ENCODE measurements at places on chromosomes 3 and 15.

GRCh38 chr15:67838789-67839332, 984 bp downstream of the RNU6-1 start:
- no peak for DNase-seq

DNA sequence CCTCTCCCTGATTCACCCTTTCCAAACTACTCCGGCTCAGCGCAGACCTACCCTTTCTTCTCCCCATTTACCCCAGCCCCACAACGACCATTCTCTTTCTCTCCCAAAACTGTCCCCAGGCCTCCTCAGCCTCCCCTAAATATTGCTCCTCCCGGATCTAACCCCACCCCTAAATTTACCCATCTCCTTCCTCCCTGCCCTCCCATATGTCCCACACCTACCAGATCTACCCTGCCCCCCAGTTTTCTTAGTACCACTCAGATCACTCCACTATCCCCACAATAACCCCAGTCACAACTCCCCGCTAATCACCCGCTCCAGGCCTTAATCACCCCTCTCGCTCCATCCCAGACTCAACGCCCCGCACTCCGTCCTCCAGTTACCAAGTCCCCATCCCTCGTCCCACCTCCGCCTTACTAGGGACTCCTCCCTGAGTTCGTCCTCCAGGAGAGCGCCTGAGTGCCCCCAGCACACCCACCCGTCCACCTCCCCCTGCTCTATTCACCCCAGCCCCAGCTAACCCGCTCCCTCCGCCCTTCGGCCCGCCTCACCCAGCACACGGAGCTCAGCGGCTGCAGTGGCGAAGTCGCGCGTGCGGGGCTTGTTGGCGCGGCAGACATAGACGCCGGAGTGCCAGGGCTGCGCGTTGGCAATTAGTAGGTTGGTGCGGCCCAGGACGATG, 18.6 kb upstream of the IGDCC3 start:
- DNase-seq = no peak

GRCh38 chr15:68558318-68559305, 20.2 kb upstream of the CORO2B start:
- DNase-seq = no peak

GRCh38 chr3:70064194-70064779, 64.8 kb downstream of the SAMMSON start:
- no peak for DNase-seq

DNA sequence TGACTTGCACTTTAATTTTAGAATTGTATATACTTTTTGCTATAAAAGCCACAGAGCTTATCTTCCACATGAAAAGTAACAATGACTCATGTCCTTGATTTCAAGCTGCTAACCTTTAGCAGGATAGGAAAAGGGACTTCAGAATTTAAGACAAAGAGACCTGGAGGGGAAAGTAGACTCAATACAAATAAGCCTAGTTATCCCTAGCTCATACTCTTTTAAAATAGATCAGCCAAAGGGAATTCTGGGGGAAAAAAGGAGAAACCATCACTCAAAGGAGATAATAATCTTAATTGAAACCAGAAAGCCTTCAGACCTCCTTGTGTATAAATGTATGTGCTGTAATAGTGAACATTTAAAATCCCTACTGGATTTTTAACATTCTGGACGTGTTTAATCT, 930.3 kb downstream of the NTRK3 start:
- DNase-seq = no peak

Measured in activated gamma-delta T cell (primary cell).